ENCODE measurements at places on chromosomes 16 and 17. TPM values are rescaled to one million over a fixed set of nuclear protein-coding genes. Genes with fewer than 3 reads are reported as not detected.

Gene TOX3
- 0.38 TPM for total RNA-seq

Gene CHST6
- 0.13 TPM for total RNA-seq

Gene C1QTNF1
- total RNA-seq: 38.0 TPM

Gene CPNE2
- total RNA-seq: 47.9 TPM

Gene MYOCD
- total RNA-seq: 1.1 TPM

Gene NIP7
- 72.3 TPM for total RNA-seq

Gene PABPN1L
- not detected for total RNA-seq

Gene ZNF205
- 15.4 TPM for total RNA-seq

Gene TEX14
- 0.11 TPM for total RNA-seq

Gene NTN1
- total RNA-seq: 0.38 TPM

Gene TMEM98
- total RNA-seq: 48.0 TPM

Gene KRT25
- not detected for total RNA-seq

Gene HOXB1
- total RNA-seq: not detected
